ENCODE measurements at places on chromosomes 4 and X.

DNA sequence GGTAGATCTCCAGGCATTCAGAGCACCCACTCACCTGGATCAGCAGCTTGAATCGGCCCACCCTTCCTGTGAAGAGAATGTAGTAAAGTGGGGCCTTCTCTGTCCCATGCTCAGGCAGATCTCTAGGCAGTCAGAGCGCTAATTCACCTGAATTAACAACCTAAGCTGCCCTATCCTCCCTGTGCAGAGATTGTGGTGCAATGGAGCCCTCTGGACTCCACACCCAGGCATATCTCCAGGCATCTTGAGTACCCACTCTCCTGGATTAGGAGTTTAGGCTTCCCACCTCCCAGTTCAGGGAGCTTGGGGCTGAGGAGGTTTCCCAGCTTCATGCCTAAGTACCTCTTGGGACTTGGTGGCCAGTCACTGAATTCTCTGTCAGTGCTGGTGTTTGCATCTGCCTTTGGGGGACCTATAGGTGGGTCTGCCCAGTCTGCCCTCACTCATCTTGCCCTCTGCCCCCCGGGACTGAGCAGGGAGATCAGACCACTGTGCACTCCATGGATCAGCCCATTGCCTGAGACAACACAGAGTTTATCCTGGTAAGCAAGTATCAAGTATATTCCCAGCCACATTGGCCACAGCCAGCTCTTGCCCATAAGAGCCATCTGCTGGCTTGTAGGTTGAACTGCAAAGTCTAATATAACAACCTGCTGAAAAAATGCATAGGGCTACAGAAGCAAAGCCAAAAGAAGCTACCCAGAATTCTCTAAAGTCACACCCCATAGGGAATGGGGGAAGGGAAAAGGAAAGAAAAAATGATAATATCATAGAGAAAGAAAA lies 372.9 kb downstream of the KLHL13 start:
- no peak for DNase-seq

DNA sequence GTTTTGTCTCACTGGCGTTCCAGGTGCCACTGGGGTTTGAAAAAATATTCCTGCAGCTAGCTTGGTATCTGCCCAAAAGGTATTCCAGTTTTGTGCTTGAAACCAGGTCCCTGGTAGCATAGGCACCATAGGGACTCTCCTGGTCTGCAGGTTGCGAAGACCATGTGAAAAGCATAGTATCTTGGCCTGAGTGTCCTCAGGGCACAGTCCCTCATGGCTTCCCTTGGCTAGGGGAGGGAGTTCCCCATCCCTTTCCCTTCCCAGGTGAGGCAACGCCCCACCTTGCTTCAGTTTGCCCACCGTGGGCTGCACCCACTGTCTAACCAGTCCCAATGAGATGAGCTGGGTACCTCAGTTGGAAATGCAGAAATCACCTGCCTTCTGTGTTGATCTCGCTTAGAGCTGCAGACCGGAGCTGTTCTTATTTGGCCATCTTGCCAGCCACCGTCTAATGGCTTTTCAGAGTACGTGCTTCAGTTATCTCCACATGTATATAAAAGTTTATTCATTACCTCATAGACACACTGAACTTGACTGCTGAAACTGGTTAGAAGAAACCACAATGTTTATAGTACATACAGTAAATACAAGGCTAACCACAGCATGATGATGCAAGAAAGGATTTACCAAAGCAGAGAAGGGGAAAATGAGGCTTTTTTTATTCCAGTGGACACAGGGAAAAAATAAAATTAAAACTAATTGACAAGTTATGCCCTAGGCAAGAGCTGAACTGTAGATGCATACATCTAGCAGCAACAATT lies 10.6 kb downstream of the PBDC1 start:
- no peak for DNase-seq

GRCh38 chr4:166501941-166502382 lies 628.9 kb downstream of the TLL1 start:
- no peak for DNase-seq

DNA sequence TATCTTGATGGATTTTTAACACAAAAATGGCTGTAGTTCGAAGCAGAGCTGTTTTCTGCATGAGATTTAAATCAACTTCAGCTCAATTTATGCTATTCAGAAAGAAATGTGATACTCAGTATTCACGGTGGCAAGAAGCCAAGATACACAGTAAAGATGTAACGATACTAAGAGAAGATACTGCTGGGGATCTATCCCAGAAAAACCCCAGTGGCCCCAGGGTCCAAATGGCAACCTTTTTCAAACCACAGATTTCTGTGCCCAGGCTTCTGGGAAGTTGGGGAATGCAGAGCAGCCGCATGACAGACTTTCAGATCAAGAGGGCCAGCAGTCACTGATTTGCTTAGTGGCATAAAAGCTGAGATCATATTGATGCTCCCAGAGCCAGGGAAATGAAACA lies 353.9 kb downstream of the AFF2 start:
- no peak for DNase-seq

GRCh38 chr4:171621646-171622045 lies 191.6 kb upstream of the GALNTL6 start:
- DNase-seq: no peak

- DNase-seq: no peak
Observed at GRCh38 chr4:55255179-55255578, 90.9 kb upstream of the SRD5A3 start.

DNA sequence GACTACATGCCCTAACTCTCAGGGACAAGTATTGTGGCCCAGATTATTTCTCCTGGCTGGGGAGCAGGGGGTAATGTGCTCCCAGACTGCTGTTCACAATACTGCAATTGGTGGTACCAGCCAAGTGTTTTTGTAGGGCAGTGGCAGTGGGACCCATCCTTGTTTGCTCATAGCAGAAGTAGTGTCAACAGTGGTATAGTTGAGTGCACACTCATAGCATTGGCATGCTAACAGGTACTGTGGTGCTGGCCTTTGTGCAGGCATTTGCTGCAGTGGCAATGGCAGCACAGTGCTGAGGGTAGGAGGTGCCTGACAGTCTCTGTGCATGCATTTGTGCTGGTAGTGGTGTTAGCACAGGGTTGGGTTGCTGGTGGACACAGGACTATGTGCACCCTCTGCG lies 995.0 kb downstream of the SH3BGRL start:
- no peak for DNase-seq

DNA sequence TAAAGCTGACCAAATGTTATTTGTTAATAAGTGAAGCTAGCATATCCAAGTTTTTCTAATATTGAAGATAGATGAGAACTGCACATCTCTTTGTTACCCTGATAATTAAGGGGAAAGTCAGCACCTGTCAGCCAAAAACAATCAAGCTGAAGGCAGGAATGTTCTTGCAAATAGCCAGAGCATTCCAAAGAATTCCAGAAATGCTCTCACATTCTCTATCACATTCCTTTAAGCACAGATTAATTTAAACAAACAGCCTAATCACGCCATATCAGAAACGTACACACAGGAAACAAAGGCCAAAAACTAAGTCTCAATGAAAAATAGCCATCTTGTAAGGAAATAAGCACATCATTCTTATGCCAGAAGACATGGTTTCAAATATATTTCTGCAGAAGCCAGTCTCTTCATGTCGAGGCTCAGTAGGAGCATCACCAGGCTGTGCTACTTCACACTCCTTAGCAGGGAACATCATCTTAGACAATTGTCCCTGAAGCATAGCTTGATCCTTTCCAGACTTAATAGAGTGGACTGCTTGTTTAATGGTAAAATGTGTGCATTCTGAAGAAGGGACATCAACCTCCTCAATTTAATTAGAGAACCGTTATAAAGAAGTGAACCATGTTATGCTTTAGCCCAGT lies 252.9 kb upstream of the TTC29 start:
- DNase-seq: no peak

GRCh38 chr4:1236103-1236641 lies 12.8 kb downstream of the CTBP1 start:
- no peak for DNase-seq

GRCh38 chr4:11615601-11616000 lies 186.9 kb upstream of the HS3ST1 start:
- DNase-seq: no peak

GRCh38 chrX:109472939-109473735 lies 8.7 kb downstream of the GUCY2F start:
- DNase-seq: no peak

Measured in stimulated activated CD8-positive, alpha-beta memory T cell treated with anti-CD3 and anti-CD28 coated beads, Interleukin-15, amount 100 ng/mL, for 1 hour (primary cell).